ENCODE measurements at places on chromosomes 16 and 17.

DNA sequence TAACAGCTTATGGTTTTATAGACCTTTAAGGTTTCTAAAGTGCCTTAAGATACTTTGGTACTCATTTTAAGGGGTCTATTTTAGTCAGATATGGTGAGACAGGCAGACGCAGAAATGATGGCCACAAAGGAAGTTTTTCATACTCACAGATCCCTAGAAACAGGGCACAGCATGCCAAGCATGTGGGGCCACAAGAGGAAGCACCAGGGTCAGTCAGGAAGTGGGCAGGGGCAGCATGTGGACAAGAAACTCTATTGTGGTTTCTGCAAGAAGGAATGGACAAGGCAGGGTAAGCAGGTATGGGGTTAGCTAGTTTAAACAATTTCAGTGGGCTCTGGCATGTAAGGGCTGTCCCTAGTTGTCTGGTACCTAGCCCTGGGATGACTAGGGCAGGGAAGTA, 8.5 kb downstream of the EFCAB3 start:
- no peak for DNase-seq

DNA sequence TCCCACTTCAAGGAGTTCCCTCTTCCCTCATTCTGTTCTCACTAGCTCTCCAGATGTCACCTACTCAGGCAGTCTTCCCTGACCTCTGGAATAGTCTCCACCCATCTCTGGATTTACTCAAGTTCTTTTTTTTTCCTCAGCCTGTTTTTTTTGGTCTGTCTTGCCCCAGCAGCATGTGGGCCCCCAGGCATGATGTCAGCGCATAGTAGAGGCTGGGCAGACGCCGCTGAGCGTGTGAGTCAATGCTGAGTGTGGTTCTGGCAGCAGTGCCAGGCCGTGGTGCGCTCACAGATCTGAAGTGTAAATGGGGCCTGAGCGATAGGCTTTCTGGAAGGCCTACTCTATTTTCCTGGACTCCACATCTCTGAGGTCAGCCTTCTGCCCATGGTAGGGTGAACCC, 2.7 kb upstream of the KCNJ18 start:
- no peak for DNase-seq

DNA sequence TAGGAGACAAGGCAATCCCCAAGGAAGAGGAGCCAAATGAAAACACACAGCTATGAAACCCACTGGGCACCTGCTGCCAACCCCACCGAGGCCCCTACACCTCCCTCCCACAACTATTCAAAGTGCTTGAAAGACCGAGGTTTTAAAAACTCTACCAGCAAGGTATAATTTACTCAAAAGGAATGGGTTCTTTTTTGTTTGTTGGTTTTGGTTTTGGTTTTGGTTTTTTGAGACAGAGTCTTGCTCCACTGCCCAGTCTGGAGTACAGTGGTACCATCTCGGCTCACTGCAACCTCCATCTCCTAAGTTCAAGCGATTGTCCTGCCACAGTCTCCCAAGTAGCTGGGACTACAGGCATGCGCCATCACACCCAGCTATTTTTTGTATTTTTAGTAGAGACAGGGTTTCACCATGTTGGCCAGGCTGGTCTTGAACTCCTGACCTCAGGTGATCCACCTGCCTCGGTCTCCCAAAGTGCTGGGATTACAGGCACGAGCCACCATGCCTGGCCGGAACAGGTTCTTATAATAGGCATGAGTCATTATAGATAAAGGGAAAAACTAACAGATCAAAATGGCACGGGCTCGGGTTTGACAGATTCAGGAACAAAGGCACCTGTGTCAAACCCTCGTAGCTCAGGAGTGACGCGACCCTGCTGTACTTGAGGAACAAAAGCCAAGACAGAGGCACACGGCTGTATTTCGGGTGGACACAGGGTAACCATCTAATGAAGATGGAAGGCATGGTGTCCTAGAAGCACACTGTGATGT, 40.7 kb downstream of the COTL1 start:
- no peak for DNase-seq

DNA sequence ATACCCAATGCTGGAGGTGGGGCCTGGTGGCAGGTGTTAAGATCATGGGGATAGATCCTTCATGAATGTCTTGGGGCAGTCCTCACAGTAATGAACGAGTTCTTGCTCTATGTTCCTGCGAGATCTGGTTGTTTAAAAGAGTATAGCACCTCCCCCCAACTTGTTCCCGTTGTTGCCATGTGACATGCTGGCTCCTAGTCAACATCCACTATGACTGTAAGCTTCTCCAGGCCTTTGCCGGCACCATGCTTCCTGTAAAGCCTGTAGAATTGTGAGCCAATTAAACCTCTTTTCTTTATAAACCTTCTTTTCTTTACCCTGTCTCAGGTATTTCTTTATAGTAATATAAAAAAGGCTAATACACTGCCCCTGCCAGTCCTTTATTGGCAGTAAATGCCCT, 33.3 kb downstream of the RANBP10 start:
- DNase-seq = no peak

DNA sequence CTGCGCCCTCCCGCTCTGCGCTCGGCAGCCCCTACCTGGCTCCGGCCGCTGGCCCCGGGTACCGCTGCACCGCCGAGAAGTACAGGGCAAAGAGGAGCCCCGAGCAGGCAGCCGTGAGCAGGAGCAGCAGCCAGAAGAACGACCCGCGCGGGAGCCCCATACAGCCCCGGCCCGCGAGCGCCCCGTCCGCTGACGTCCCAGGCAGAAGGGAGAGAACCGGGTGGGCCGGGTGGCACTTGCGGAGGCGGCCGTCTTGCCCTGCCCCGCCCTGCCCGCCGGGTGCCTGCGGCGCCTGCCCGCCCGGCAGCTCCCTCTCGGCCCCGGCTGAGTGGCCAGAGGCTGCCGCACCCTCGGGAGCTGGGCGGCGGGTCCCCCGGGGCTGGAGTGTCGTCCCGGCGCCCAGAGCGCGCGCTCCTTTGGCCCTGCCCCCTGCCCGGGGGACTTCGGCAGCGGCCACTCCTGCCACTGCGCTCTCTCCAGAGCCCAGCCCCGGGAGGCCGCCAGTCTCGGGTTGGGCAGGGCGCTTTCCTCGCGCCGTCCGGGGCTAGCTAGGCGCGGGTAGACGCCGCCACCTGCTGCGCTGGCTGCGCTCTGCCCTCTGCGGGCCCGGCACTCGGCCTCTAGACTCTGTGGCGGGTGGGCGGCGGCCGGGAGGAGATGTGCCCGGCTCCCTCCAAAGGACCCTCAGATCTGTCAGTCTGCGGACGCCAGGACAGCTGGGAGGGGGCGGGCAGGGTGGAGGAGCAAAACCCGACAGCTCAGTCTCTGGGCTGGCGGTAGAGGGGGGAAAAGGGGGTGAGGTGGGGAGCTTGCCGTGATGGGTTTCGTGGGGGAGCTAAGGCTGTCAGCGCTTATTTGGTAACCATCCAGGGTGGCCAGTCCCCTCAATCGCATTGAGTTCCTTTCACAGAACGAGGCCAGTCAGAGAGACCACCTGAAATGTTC, at the start of gene ST6GALNAC2:
Gene ST6GALNAC2 (minus strand): TSS at position 212 of the 945 bp plus-strand sequence. CDS start 52 bp downstream, at position 160.
- no peak for DNase-seq

DNA sequence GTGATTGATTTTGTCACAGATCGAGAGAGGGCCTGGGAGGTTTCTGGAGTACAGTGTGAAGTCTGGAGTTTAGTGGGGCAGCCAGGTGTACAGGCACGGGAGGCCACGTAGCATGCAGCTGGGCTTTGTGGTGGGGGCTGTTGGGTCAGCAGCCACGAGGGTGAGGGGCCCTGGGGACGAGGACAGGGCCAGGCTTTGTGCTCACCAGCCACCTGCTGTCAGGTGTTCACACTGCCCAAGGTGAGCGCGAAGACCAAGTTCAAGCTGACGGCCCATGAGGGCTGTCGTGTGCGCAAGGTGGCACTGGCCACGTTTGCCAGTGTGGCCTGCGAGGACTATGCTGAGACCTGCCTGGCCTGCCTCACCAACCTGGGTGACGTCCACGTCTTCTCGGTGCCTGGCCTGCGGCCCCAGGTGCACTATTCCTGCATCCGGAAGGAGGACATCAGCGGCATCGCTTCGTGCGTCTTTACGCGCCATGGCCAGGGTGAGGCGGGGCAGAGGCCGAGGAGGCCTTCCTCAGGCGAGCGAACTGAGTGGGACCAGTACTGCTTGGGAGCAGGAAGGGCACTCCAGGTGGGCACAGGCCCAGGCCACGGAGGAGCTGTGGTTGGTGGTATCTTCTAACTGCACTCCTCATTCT, 15.9 kb downstream of the LLGL1 start:
- DNase-seq = no peak

DNA sequence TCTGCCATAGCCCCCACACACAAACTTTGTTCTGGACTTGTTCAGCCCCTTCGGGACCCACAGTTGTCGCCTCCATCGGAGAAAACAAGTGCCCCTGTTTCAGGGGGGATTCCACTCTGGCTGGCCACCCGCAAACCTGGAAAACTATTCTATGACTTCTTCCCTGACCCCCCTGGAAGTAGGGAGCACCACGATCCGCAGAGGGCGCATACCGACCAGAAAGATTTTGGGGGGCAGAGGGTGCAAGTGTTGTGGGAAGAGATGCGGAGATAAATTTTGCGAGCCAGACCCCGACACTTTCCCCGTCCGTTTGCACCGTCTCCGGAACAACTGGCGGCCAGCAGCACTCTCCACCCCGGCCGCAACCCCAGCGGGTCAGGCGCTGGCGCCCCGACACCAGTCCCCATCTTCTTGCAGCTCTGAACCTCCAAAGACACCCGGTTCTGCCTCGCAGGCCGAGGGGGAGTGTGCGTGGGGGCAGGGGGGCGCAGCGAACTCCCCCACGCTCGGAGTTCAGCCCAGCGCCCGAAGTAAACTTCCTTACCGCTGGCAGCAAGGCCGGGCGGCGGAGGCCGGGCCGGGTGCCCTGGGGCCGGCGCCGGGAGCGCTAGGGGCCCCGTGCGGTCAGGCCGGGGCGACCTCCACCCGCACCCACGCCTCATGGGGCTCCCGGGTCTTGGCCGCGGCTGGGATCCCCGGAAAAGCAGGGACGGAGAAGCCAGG, 744 bp downstream of the SALL1 start:
- DNase-seq = no peak

GRCh38 chr17:1506649-1507267, 9.7 kb downstream of the INPP5K start:
- no peak for DNase-seq
